ENCODE measurements at places on chromosomes 1 and 21. TPM values are rescaled to one million over a fixed set of nuclear protein-coding genes. Genes with fewer than 3 reads are reported as not detected.

The NTNG1 gene
- total RNA-seq: not detected

The MIXL1 gene
- total RNA-seq: not detected

The KPRP gene
- not detected for total RNA-seq

The S100A2 gene
- not detected for total RNA-seq

The IFFO2 gene
- total RNA-seq: 9.4 TPM

The DISC1 gene
- total RNA-seq: 3.3 TPM

The TNFAIP8L2 gene
- total RNA-seq: 2.3 TPM

The ALX3 gene
- not detected for total RNA-seq

The CRP gene
- 3,661 TPM for total RNA-seq

The GREM2 gene
- total RNA-seq: 5.1 TPM

The LAMC1 gene
- 23.1 TPM for total RNA-seq

The CD1E gene
- not detected for total RNA-seq

The PGBD5 gene
- total RNA-seq: 6.4 TPM

The GNAT2 gene
- not detected for total RNA-seq

The DPYD gene
- total RNA-seq: 25.2 TPM

The TBX15 gene
- total RNA-seq: 12.3 TPM

The TMEM81 gene
- 2.7 TPM for total RNA-seq

The FPGT gene
- total RNA-seq: 10.1 TPM

The DNALI1 gene
- total RNA-seq: 7.9 TPM

The RABIF gene
- 6.3 TPM for total RNA-seq

The SLAMF6 gene
- total RNA-seq: 1.1 TPM

The LCE2B gene
- not detected for total RNA-seq

The RAB3B gene
- total RNA-seq: 0.07 TPM

The ELAVL4 gene
- total RNA-seq: 0.19 TPM

The HNRNPCL2 gene
- total RNA-seq: not detected

The MCL1 gene
- 120 TPM for total RNA-seq

The PDE4DIP gene
- total RNA-seq: 97.3 TPM

The PTGFR gene
- total RNA-seq: 0.95 TPM
